ENCODE measurements at places on chromosomes 7 and 10.

DNA sequence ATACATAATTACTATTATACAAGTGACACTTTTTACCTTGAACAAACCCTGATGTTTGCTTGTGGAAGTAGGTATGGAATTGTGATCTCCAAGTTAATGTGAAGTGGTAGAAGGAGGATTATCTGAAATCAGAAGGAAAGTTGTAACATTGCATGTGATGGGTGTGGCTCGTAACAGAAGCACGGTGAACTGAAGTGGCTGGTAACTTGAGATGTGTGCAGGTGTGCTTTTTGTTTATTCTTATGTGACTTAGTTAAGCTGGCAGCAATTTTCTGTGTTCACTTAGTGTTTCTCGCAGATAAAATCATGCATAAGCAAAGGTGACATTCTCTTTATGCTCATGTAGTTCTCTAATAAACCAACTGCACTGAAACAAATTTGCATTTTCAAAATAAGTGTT is 82.3 kb downstream of the ZEB1 start:
- no peak for DNase-seq

GRCh38 chr7:82816272-82816671 is 346.4 kb downstream of the PCLO start:
- DNase-seq, result no peak

DNA sequence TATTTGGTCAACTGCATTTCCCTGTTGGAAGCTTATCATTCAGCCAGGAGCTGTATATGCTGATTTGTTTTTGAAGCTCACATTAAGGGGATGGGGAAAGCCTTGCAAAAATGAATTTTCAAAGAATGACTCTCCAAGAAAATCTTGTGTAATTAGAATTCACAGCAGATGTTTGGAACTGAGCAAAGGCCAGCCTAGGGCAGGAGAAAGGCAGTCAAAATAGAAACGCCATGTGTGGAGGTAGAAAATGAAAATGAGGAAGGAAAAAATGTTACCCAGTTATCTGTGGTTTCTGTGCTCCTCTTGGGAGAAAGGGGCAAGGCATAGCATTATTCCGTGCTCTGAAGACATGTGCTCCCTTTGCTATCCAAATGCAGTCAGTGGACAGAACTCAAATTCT is 93.5 kb downstream of the NRP1 start:
- no peak for DNase-seq

- DNase-seq, result peak; percentile 29
These were observed at the start of gene ZNF804B for GRCh38 chr7:88759230-88760135. Gene ZNF804B (plus strand): TSS chr7:88759700. CDS start chr7:88759977, 277 bp downstream.

DNA sequence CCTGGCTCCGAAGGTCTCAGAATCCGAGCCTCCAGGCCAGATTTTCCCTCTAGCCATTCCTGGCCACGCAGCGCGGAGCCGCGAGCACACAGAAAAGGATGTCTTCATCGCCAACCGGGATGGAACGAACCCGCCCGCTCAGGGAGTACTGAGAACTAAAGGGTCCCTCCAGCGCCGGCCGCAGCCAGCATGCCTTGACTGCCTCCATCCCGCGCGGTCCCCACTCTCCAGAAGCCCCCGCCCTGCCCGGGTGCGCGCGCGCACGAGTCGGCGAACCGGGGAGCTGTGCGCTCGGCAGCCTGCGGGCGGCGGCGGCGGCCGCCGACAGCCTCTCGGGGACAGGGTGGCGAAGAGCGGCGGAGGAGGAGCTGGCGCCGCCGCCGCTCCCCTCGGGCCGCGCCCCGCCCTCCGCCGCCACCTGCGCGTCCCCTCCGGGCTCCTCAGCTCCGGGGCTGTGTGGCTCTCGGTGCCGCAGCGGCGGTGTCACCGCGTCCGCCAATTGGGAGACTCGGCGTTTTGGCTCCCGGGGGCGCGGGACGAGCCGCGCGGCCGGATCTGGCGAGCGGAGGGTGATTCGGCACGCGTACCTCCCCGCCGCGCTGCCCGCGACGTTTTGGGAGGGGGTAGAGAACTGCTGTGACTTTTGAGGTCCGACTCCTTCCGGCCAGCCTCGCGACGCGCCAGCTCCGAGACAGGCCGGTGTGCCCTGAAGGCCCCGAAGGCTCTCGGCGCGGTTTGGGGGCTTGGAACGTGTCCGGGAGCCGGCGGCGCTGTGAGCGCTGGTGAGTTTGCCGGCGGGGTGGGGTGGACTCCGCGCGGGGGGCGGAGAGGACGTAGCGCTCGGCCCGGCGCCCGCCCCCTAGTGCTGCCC is 453 bp upstream of the GALNT17 start:
- DNase-seq, result peak; percentile 29

DNA sequence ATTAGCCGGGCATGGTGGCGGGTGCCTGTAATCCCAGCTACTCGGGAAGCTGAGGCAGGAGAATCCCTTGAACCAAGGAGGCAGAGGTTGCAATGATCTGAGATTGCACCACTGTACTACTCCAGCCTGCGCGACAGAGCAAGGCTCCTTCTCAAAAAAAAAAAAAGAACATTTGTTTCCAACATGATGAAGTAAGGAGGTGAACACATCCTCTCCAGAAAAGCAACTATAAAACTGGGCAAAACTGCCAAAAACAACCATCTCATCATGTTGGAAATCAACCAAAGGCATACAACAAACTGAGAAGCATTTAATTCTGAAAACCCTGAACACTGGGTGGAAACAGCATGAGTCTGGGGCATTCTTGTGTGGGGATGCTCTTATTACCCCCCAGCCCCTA is 14.3 kb downstream of the PRTFDC1 start:
- no peak for DNase-seq

DNA sequence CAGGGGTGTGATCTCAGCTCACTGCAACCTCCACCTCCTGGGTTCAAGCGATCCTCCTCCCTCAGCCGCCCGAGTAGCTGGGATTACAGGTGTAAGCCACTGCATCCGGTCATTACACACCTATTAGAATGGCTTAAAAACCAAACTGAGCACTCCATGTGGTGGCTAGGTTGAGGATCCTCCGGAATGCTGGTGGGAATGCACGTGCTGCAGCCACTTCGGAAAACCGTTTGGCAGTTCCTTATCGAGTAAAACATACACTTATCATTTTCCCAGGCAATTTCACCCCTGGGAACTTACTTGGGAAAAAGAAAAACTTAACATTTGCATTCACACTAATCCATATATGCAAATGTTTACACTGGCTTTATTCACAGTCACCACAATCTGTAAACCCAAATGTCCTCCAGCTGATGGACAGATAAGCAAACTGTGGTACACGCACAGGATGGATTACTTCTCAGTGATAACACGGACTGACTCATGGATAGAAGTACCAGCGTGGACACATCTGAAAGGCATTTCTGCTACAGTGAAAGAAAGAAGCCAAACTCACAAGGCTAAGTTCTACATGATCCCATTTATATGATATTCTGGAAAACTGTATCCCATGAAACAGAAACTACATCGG is 20.4 kb downstream of the RFC2 start:
- DNase-seq, result no peak

- DNase-seq, result peak; percentile 80
These were observed 50.8 kb downstream of the ZRANB1 start for GRCh38 chr10:124992462-124993344.

DNA sequence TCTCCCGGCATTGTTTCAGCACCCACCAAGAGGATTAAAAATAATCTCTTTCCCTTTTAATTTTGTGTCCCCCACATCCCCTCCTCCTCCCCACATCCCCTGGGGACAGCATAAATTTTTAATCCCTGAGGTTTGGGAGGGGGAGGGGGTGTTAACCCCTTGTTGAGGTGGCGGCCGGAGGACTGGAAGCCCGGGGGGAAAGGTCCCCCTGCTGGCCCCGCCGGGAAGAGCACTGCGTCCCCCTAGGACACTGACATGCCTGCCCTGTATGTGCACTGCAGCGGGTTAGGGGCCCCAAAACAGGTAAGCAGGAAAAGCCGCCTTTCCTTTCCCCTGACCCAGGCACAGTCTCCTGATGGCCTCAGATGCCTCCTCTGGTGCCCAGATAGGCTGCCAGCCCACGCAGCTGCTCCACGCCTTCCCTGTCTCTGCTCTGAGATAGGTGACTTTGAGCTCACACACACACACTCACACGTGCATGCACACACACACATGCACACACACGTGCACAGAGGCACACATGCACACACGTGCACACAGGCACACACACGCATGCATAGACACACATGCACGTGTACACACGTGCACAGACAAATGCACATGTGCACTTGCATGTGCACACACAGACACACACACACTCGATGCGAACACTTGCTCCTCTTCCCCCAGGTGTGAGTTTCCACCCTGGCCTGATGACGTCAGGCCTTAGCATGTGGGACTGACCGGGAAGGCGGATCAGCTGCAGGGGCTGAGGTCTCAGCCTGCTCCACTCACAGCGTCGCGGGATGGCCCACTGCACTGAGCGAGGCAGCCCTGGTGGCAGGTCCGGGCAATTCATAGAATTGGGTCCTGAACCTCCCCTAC is 12.3 kb downstream of the CNPY1 start:
- no peak for DNase-seq

GRCh38 chr7:159093351-159093971 is 51.2 kb downstream of the VIPR2 start:
- DNase-seq, result no peak

GRCh38 chr7:35749556-35749955 is 51.3 kb upstream of the SEPTIN7 start:
- DNase-seq, result peak; percentile 41

DNA sequence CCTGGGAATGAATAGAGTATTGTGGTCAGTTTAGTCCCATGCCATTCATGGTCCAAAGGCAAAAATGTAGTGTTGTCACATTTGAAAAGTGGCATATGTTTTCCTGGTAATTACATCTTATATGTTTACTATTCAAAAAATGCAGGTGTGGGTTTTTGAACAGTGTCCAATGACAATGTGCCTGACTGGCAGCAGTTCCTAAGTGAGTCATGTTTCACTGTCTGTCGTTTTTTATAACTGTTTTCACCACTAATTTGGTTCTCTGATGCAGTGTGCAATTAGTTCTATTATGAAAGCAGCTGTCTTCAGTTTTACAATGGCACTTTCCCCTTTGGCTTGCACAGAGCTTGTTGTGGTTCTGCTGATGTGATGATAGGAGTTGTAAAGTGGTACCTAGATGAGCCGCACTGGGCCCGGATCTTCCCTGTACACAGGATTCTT is 162.3 kb downstream of the SEM1 start:
- no peak for DNase-seq

DNA sequence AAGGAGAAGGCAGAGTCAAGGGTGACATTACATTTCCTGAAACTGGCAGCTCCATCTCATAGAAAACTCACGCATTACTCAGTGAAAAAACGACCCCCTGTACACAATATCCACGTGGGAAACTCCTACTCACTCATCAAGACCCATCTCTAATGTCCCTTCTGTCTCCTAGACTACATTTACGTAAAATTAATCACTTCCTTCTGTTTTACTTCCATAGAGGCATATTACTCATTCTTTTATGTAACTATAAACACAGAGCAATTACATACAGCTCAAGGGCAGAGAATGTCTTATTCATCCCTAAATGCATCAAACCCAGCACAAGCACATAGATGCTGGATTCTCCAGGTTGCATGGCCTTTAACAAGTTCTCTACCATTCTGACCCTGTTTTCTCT is 281.8 kb downstream of the KCNMA1 start:
- DNase-seq, result no peak

GRCh38 chr10:68992636-68993440 is 4.2 kb downstream of the KIFBP start:
- DNase-seq, result peak; percentile 34

DNA sequence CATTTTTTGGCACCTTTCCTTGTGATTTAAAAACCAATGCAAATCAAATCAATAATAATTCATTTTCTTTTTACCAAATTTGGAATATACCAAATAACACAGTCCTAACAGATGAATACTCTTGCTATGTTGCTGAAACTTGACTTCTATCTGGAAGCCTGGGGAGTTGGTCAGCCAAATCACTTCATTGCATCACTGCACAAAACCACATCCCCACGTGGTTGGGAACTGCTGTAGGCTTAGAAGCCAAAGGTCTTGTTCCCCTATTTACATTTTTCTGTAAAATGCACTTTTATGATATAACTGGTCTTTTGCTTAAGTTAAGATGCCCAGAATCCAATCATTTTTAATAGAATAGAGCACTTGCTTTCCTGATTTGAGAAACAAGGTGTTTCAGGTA is 15.2 kb downstream of the GPR85 start:
- no peak for DNase-seq

GRCh38 chr10:97876402-97876801 is 26.8 kb downstream of the GOLGA7B start:
- DNase-seq, result no peak

- no peak for DNase-seq
These were observed 230.9 kb downstream of the BICC1 start for GRCh38 chr10:58743466-58744115.

DNA sequence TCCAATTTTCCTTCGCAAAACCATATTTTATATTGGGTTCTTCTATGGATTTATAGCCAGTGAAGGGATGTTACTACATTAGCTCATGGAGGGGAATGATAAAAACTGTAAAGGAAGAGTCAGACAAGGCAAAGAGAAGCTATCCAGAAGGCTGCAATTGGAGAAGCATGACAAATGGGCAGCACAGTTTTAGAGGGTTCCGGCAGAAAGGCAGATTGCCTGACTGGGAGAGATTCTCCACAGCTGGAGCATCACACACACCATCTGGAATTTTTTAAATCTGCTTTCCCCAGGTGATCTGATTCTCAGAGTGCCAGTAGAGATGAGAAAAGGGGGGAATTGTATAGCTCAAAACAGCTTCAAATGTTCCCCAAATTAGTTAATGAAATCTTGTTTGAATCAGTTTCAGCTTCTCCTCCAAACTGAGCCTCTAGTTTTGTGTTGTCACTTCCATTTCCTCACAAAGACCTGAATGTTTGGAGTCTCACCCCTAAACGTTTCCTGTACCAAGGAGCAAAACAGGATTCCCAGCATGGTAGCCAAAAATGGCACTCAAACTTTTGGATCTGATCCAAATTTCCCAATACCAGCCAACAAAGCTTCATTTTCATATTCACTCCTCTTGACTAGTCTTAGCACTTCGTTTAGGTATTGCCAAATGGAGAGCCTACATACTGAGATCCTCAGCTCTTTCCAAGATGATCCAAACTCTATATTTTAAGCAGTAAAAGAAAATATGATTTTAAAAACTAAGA is 177.5 kb downstream of the HPSE2 start:
- DNase-seq, result no peak

GRCh38 chr7:105926131-105926530 is 36.9 kb upstream of the CDHR3 start:
- no peak for DNase-seq

DNA sequence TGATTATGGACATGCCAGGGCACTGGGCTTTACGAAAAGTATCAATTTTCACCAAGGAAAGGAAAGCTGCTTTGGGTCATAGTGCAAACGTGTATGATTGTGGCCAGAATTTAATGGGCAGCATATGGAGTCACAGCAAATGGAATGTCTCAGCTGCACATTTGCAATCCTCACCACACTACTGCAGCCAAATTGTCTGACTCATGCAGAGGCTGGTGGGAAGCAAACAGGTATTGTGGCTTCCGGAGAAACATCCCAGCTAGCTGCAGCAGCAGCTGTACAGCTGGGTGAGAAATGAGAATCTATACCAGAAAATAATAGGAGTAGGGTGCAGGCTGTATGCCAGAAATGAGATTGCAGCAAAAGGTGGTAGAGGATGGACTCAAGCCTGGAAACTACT is 374.7 kb upstream of the VWC2 start:
- DNase-seq, result no peak
